ENCODE measurements at places on chromosomes 4 and X.

DNA sequence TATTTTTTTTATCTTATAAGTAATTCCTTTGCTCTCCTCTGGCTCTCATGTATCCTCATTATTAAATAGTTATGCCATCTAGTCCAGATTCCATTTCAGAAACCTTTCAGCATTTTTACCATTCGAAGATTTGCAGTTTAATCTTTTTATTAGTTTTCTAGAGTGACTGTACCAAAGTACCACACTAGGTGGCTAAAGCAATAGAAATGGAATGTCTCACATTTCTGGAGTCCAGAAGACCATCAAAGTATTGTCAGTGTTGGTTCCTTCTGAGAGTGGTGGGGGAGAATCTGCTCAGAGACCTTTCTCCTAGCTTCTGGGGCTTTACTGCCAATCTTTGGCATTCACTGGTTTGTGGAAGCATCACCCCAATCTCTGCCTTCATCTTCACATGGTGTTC, 3.7 kb upstream of the PNMA3 start:
- no peak for DNase-seq

DNA sequence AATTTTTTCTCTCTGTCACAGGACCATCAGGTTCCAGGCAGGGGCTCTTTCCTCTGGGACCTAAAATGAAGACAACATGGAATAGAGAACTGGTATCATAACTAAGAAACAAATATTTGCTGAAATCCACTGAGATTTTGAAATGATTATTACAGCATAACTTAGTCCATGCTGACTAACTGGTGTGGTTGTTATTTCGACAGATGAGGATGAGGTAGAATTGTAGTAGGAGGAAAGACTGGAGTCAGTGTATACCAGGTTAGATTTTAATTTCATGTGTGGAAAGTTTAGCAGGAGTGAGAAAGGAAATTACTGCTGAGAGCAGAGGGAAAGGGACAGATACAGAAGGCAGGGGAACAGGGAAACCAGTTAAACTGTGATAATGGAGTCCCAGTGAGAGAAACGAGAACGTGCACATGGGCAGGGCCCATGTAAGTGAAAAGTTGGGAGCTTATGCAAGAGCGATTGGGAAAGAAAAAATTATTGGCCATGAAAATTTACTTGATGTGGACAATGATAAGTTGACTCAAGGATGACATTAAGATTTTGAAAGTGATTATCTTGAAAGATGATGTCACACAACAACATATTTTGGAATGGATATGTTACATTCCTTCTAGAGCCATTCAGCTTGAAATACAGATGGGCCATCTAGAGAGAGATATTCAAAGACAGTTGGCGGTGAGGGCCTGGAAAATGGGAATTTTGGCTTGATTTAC, 98.7 kb upstream of the DDIT4L start:
- DNase-seq, result no peak

GRCh38 chr4:74437866-74438265, 7.1 kb upstream of the AREG start:
- no peak for DNase-seq

DNA sequence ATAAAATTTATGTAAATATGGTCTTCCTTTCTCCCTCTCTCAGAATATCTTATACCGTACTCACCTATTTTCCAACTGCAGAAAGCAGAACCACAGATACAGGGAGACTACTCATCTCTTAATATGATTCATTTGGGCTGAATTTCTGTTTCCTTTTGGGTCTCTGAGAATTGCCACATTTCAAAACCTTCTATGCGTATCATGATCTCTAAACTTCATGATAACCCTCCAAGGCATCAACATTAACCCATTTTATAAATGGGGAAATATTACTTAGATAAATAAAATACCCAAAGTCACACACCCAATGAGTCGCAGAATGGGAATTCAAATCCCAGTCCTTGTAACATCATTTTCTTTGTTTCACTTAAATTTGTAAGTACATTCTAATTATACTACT, 16.6 kb upstream of the PRDM8 start:
- DNase-seq, result no peak

DNA sequence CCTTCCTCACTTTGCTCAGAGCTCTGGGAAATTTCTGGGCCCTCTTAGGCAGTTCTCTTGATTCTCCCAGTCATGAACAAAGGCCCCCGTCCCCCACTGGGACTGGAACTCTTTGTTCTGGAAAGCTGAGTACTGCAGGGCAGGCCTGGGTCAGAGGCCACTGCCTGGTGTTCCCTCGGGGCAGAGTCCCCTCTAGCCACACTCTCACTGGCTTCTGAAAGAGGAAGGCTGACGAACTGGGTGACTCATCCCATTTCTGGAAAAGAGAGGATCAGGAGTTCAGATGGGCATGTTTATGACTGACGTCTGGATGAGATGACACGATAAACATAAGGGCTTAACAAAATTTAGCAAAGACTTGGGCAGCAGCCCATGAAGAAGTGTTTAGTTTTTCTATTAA, 47.7 kb downstream of the DDX3X start:
- no peak for DNase-seq

DNA sequence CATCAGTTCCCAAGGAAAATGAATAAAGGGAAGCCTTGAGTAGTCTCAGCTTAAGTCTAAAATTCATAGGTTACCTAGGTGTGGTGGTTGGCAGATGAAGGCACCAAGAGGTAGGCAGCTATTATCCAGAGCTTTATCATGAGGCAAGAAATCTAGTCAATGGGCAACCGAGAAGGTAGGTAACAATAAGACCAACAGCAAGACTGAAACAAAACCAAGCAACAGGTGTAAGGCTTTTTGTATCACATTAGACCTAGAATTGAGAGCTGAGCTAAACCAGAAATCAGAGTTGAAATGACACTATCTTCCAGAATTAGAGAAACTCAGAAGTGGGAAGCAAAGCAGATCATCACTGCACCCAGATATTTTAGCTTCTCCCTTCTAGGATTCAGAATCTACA, 117.1 kb downstream of the CAMK2D start:
- DNase-seq, result no peak

- DNase-seq, result peak; percentile 16
These were observed 69.6 kb upstream of the C4orf50 start for GRCh38 chr4:6087669-6088341.

GRCh38 chr4:185096032-185096653, 46.9 kb upstream of the SLC25A4 start:
- peak; percentile 12 for DNase-seq

GRCh38 chr4:123453061-123453680, 56.6 kb downstream of the SPRY1 start:
- no peak for DNase-seq
